A172 (cell line): ENCODE measurements at places on chromosomes 16 and 17.
A peak's percentile ranks its signal among the peaks of the same experiment; 100 is the strongest.

DNA sequence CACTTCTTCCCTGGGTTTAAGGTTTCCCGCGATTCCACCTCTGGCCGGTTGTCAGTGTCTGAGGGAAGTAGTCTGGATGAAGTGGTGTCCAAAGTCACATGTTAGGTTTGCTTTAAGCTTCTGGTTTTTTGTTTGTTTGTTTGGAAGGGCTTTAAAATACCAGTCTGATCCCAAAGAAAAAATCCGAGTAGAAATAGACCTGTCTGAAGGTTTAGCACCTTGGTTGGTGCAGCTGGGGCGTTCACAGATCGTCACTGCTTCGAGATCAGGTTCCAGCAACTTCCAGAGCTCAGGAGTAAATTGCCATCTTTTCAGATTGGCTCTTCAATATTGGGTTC lies 567 bp downstream of the TMEM97 start:
- DNase-seq: no peak

- DNase-seq: peak; percentile 87
These were observed 9.2 kb downstream of the ELOB start for GRCh38 chr16:2767891-2768290.

DNA sequence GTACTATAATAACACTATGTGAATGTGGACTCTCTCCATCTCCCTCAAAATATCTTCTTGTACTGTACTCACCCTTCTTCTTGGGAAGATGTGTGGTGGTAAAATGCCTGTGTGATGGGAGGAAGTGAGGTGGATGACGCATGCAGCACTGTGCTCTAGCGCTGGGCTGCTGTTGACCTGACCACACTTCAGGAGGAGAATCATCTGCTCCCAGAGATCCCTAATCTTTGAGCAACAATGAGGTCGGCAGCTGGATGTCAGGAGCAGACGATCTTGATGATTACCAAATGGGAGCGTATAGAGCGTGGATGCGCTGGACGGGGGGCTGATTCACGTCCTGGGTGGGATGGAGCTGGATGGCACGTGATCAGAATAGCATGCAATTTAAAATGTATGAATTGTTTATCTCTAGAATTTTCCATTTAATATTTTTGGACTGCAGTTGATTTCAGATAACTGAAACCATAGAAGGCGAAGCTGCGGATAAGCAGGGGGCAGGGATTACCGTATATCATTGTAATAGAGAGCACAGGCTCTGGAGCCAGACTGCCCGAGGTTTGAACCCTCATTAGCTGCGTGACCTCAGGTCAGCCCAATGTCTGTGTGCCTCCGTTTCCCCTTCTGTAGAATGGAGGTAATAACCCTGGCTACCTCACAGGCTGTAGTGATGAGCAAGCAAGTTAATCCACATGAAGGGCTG lies 23.7 kb upstream of the CYLD start:
- DNase-seq: no peak

- DNase-seq: no peak
These were observed 1.0 kb downstream of the BAHCC1 start for GRCh38 chr17:81396278-81396721.

- DNase-seq: no peak
These were observed 14.3 kb upstream of the TMED6 start for GRCh38 chr16:69365901-69366300.

DNA sequence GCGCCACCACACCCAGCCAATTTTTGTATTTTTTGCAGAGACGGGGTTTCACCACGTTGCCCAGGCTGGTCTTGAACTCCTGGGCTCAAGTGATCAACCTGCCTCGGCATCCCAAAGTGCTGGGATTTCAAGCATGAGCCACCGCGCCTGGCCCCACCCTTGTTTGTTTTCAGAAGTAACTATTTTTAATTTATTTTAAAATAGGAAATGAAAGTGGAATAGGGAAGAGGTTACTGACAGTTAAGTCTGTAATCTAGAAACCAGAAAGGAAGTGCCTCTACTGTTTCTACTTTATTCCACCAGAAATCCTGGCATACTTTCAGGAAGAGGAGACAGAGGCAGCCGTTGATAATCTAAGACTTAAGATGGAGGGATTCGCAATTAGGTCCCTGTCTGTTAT lies 225.6 kb downstream of the TANC2 start:
- DNase-seq: no peak

- no peak for DNase-seq
These were observed 400 bp upstream of the CEP112 start for GRCh38 chr17:66192378-66192687.

- no peak for DNase-seq
These were observed 178.1 kb upstream of the CCL2 start for GRCh38 chr17:34076743-34077631.

- DNase-seq: peak; percentile 55
These were observed 781 bp downstream of the ARHGDIA start for GRCh38 chr17:81870131-81870980.

DNA sequence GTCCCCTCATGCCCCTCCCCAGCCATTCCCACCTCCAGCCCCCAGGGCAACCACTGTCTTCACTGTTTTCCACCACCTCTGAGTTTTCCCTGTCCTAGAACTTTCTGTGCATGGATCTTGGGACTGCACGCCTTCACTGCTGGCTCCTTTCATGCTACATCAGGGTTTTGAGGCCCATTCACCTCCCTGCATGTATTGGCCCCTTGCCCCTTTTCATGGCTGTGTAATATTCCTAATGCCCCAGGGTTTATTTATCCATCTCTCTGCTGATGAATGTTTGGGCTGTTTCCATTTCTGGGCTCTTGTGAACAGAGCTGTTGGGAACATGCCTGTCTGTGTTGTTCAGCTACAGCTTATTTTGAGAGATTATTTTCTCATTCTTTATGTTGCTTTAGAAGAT lies 205.0 kb downstream of the RBFOX3 start:
- no peak for DNase-seq

DNA sequence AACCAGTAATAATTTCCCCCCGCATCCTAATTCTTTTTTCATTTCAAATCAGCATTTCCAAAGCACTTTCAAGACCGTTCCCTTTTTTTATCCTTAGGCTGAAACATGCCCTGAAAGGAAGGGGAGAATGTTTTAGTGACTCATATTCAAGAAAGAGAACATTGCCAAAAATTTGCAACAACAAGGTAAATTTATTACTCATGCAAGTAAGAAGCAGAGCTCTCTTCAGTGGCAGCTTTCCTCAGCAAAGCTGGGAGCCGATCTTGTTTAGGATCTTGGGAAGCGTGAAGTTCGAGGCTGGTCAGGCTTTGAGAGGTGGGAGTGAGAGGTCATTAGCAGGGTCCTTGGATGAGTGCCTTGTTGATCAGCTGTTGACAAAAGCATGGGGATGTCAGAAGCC lies 129.5 kb downstream of the PRKCA start:
- peak; percentile 70 for DNase-seq

GRCh38 chr16:2715519-2715918 lies 4.5 kb downstream of the PRSS27 start:
- DNase-seq: no peak

DNA sequence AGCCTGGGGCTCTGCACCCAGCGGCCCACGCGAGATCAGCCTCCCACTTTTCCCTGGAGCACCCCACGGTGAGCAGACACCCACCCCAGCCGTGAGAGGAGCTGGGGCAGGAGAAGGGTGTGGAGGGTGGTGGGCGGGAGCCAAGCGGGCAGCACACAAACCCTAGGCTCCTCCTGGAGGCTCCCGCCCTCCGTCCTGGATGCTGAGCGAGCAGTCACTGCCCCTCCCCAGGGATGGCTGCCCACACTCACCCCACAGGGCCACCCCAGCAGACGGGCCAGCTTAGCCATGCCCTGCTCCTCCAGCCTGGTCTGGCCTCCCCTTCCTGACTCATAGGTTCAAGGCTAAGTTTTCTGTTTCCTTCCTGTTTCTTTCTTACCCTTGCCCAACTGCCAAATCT lies 15.7 kb upstream of the ABCC3 start:
- peak; percentile 18 for DNase-seq

DNA sequence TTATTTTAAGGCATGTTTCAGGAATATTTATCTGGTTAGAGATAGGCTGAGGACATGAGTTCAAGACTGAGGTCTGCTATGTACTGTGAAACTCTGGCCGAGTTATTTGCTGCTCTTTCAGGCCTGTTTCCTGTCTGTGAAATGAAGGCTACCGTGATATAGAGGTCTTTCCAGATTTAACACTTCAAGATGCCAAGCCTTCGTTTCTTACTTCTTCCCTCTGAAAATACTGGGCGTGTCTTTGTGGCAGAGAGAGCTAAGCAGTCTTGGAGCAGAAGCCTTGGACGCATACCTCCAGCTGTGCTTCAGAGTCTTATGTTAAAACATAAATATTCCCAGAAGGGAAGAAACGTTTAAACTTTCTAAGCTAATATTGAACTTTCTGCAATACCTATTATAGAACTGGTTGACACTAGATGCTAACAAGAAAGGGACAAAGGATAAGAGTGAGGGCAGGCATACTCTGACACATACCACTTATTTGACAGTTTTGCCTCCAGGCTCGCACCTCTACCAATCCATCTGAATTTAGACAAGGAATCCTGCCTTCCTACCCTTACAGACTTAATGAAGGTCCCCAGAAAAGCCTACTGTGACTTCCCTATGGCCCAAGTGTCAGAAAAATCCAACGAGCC lies 17.5 kb downstream of the WIPI1 start:
- DNase-seq: no peak

- peak; percentile 95 for DNase-seq
These were observed 1.9 kb upstream of the LCMT1 start for GRCh38 chr16:25109643-25110042.

- DNase-seq: no peak
These were observed 34.9 kb upstream of the DHX40 start for GRCh38 chr17:59530531-59530930.

DNA sequence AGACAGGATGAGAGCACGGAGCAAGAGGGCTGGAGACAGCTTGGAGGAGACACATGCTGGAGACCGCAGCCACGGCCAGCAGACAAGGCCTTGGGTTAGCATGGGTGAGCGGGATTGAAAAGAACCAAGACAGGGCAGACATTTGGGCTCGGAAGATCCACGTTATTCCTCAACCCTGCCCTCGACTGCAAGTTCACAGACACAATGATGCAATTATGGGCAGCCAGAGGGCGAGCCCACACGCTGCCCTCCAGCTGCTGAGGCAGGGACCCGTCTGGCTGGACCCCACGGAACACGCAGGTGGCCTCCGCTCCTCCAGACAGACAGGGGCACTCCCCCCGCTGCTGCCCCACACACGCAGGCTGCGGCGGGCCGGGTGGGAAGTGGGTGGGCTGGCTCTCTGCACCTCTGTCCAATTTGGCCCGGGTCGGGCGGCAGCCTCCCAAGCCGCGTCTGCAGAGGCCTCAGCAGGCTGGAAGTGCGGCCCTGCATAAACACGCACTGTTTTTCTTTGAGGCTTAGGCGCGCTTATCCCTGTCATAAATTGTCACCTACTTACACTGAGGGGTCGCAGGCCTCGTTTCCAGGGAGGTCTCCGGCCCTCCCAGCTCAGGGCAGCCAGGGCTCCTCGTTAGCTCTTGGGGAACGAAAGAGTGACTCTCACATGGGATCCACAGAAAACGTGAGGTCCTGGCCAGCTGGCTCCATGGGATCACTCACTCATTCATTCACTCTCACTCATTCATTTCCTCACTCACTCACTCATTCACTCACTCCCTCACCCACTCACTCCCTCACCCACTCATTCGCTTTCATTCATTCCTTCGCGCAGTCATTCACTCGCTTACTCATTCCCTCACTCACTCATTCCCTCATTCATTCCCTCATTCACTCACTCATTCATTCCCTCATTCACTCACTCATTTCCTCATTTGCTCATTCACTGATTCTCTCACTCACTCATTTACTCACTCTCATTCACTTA lies 303.9 kb downstream of the C16orf95 start:
- DNase-seq: no peak

- DNase-seq: no peak
These were observed 14.9 kb upstream of the TEX2 start for GRCh38 chr17:64277831-64278562.

DNA sequence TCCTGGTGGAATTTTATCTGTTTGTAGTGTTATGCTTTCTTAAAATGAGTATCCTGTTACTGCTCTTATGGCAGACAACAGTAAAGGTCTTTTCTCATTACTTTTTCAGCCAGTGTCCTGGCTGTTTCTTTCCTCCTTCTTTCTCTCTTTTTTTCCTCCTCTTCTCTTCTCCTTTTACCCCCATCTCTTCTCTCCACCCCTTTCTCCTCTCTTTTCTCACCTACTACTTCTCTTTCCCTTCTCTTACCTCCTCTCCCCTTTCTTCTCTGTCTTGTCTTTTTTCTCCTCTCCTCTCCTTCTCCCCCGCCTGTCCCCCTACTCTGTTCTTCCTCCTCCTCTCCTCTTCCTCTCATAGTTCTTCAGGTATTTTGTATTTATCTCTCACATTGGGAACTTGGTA lies 48.9 kb downstream of the CPD start:
- DNase-seq: no peak

- DNase-seq: no peak
These were observed 98.5 kb downstream of the PGS1 start for GRCh38 chr17:78476973-78477372.

- no peak for DNase-seq
These were observed 39.7 kb upstream of the TBC1D3K start for GRCh38 chr17:37884516-37884915.

- DNase-seq: no peak
These were observed 16.4 kb upstream of the METRNL start for GRCh38 chr17:83062818-83063671.

GRCh38 chr16:2713523-2713922 lies 6.5 kb downstream of the PRSS27 start:
- DNase-seq: no peak

- DNase-seq: no peak
These were observed 4.0 kb downstream of the CA4 start for GRCh38 chr17:60153606-60154390.

- DNase-seq: no peak
These were observed 51.6 kb upstream of the ETV4 start for GRCh38 chr17:43597624-43598356.

GRCh38 chr17:29157310-29157709 lies 22.9 kb downstream of the MYO18A start:
- no peak for DNase-seq
